ENCODE measurements at places on chromosomes 7 and 10.
A peak's percentile ranks its signal among the peaks of the same experiment; 100 is the strongest.

GRCh38 chr7:76358011-76358480 is 745 bp downstream of the YWHAG start:
- DNase-seq = peak; percentile 25

- DNase-seq = no peak
Observed at GRCh38 chr10:4688601-4689000, 137.4 kb upstream of the AKR1E2 start.

DNA sequence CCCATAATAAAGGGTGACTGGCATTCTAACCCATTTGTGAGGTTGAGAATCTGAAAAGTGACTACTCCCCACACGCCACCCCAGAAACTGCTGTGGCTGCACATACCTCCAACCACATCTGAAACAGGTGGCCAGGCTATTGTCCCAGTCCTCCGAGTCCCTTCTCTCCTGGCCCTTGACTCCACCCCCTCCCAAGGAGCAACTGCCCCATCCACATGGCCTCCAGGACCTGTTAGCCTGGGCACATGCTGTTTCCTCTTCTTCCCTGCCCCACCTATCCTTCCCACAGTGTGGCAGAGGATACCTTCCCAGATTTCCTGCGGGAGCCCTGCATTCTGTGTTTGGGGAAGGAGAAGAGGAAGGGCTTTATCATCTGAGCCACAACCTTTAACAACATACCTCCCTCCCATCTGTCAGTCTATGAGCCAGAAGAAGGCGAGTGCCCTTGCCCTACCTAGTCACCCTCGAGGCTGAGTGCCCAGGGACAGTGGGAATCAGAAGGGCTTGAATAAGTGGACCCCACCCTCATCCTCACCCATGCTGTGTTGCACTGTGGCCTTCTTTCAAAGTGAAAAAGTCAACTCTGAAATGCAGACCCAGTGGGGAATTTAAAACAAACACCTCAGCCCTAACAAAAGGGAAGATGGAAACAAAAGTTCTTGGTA is 11.9 kb downstream of the STEAP1B start:
- no peak for DNase-seq

GRCh38 chr10:49417311-49418052 is 21.6 kb upstream of the DRGX start:
- no peak for DNase-seq

- DNase-seq = peak; percentile 36
Observed at GRCh38 chr7:40315277-40315676, 180.5 kb downstream of the SUGCT start.

GRCh38 chr7:102326157-102326889 is 29.9 kb downstream of the SPDYE6 start:
- DNase-seq = no peak

GRCh38 chr7:132618956-132619305 is 42.7 kb upstream of the PLXNA4 start:
- DNase-seq = peak; percentile 69

GRCh38 chr10:94963901-94964300 is 25.4 kb downstream of the CYP2C9 start:
- no peak for DNase-seq

GRCh38 chr10:79146611-79147130 is 77.9 kb downstream of the ZMIZ1 start:
- DNase-seq = no peak

GRCh38 chr7:44072364-44073231 is 7.2 kb upstream of the PGAM2 start:
- DNase-seq = peak; percentile 87

DNA sequence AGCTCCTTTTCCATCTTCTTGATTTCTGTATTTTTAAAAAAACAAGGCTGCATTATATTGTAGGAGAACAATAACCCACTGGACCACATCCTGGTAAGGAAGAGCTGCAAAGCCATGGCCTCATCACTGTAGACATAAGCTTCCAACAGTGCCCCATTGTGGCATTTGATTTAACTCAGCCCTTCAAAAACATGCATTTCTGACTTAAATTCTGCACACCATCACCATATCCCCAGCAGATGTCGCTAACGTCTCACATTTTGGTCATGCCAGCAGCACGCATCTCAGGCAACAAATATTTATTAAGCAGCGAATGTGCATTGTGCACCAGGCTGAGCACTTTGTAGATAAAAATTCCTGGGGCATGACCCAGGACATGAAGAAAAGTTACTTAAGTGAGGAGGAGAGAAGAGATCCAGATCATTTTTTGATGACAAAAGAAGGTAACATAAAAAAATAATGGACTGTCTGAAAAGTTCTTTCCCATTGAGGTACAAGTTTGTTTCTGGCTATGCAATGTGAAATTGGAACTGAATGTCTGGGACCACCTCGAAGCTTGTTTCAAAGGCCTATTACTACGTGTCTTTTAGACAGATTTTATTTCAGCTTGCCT is 164.6 kb upstream of the CDCA7L start:
- peak; percentile 79 for DNase-seq

- peak; percentile 98 for DNase-seq
Observed at GRCh38 chr10:4246881-4247358, 461.9 kb upstream of the KLF6 start.

GRCh38 chr10:79244068-79244442 is 103.2 kb upstream of the PPIF start:
- no peak for DNase-seq

GRCh38 chr7:78315119-78315518 is 516.5 kb downstream of the PHTF2 start:
- no peak for DNase-seq

- peak; percentile 55 for DNase-seq
Observed at GRCh38 chr10:14254368-14254767, 76.4 kb downstream of the FRMD4A start.

- DNase-seq = no peak
Observed at GRCh38 chr7:25196132-25196896, 32.0 kb downstream of the NPVF start.

- DNase-seq = no peak
Observed at GRCh38 chr7:50342616-50343114, 38.1 kb downstream of the IKZF1 start.

GRCh38 chr7:151851145-151851751 is 25.7 kb downstream of the PRKAG2 start:
- DNase-seq = no peak
